Right atrium auricular region (tissue), 2 donors: ENCODE measurements at places on chromosomes 7 and 10. TPM values are rescaled to one million over a fixed set of nuclear protein-coding genes. Genes with fewer than 3 reads are reported as not detected.

Gene SFTPD
- total RNA-seq: 2.1 TPM

GRCh38 chr10:49120911-49121310 is 5.6 kb upstream of the VSTM4 start:
- no peak for DNase-seq
- no peak overlapping the region for H3K27ac ChIP-seq
- no peaks in the 10 kb centered on the region for H3K36me3 ChIP-seq
- H3K27me3 ChIP-seq: no peaks in the 10 kb centered on the region
- no peak overlapping the region for H3K4me3 ChIP-seq

Gene MOGAT3
- not detected for total RNA-seq

- no peaks in the 10 kb centered on the region for H3K36me3 ChIP-seq
- H3K27ac ChIP-seq: no peak overlapping the region
- no peak overlapping the region for H3K4me3 ChIP-seq
- H3K27me3 ChIP-seq: no peaks in the 10 kb centered on the region
- no peak for DNase-seq
Observed at GRCh38 chr7:71543396-71543795, 411.5 kb downstream of the GALNT17 start.

Gene PGAM2
- 680 TPM for total RNA-seq

Gene TCERG1L
- 0.12 TPM for total RNA-seq

Gene FKBP14
- 6.1 TPM for total RNA-seq

DNA sequence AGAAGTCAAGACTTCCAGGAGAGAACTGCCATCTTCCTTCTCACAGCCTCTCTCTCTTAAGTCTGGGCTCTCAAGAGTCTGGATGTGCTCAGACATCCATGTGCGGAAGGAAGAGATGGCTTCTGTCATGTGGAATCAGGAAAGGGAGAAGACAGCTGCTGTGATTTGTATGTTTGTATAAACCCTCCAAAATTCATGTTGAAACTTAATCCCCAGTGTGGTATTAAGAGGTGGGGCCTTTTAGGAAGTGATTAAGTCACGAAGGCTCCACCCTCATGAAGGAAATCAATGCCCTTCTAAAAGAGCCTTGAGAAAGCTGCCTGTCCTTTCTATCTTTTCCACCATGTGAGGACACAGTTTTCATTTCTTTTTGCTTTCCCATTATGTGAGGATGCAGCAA is 73.9 kb upstream of the PTN start:
- H3K4me1 ChIP-seq: peaks cover 11% of the 10 kb centered on the region
- no peak for DNase-seq
- no peak overlapping the region for H3K27ac ChIP-seq
- H3K27me3 ChIP-seq: no peaks in the 10 kb centered on the region

Gene PAPSS2
- 13.4 TPM for total RNA-seq

Gene RBM20
- 59.9 TPM for total RNA-seq

DNA sequence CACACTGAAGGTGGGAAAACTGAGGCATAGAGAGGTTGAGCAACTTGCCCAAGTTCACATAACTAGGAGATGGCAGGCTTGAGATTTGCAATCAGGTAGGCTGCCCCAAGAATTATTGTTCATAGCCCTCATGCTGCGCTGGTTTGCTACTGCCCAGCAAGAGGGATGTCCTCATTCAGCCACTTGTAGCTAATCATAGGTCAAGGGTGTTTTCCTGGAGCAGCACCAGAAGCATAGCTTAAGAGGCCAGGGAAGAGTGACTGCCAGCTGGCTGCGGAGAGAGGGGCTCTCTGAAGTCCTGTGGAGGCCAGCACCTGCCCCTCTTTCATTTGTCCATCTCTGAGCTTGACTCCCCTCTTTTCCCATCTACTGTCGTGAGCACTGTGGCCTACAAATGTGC is 15.0 kb downstream of the CDHR3 start:
- no peaks in the 10 kb centered on the region for H3K27me3 ChIP-seq
- H3K4me3 ChIP-seq: no peak overlapping the region
- no peaks in the 10 kb centered on the region for H3K4me1 ChIP-seq

GRCh38 chr7:43639858-43640491 is 57.1 kb downstream of the STK17A start:
- H3K27me3 ChIP-seq: no peaks in the 10 kb centered on the region
- H3K27ac ChIP-seq: peak overlapping the region; percentile 70
- H3K4me1 ChIP-seq: peaks cover 28% of the 10 kb centered on the region
- H3K4me3 ChIP-seq: no peak overlapping the region
- no peak for DNase-seq
- peaks cover 19% of the 10 kb centered on the region for H3K36me3 ChIP-seq

- no peaks in the 10 kb centered on the region for H3K4me1 ChIP-seq
- H3K36me3 ChIP-seq: no peaks in the 10 kb centered on the region
- no peak for DNase-seq
- H3K4me3 ChIP-seq: no peak overlapping the region
- no peaks in the 10 kb centered on the region for H3K27me3 ChIP-seq
Observed at GRCh38 chr10:26844396-26844975, 16.3 kb downstream of the ABI1 start.

Gene SPOCK2
- 19.3 TPM for total RNA-seq

Gene FAM25G
- total RNA-seq: not detected

GRCh38 chr7:47510192-47510591 is 71.7 kb downstream of the TNS3 start:
- no peaks in the 10 kb centered on the region for H3K36me3 ChIP-seq
- H3K27me3 ChIP-seq: no peaks in the 10 kb centered on the region
- no peak overlapping the region for H3K27ac ChIP-seq
- no peak for DNase-seq
- H3K4me1 ChIP-seq: peaks cover 45% of the 10 kb centered on the region

Gene MUC12
- not detected for total RNA-seq

Gene PNLIPRP3
- total RNA-seq: not detected

- no peak overlapping the region for H3K4me3 ChIP-seq
- H3K27me3 ChIP-seq: no peaks in the 10 kb centered on the region
- no peaks in the 10 kb centered on the region for H3K36me3 ChIP-seq
- no peak overlapping the region for H3K27ac ChIP-seq
Observed at GRCh38 chr10:94500063-94500462, 45.5 kb upstream of the HELLS start.

DNA sequence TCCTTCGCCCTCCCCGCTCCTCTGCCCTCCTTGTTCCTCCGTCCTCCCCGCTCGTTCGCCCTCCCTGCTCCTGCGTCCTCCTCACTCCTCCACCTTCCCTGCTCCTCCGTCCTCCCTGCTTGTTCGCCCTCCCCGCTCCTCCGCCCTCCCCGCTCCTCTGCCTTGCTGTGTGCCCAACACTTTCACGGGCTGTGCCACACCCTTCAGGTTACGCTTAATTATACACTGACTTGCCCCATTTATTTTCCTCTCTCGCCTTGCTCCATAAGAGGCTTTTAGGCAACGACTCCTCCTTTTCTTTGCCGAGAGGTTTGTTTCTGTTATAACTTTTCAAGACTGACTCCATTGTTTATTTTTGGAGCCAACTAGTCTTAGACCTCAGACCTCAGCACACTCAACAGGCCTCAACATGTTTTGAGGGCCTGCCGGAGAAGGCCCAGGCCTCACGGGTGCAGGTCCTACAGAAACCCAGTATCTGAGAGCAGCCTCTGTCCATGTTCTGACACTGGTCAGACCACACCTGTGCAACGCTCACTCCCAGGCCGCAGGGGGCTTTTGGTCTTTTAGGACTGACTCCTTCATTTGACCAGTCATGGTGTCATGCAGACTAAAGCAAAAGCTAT is 18.2 kb upstream of the PRKAG2 start:
- H3K4me1 ChIP-seq: peaks cover 7% of the 10 kb centered on the region
- DNase-seq: no peak
- no peak overlapping the region for H3K4me3 ChIP-seq
- no peaks in the 10 kb centered on the region for H3K27me3 ChIP-seq
- H3K36me3 ChIP-seq: no peaks in the 10 kb centered on the region

GRCh38 chr7:33764752-33765451 is 140.4 kb upstream of the BMPER start:
- H3K36me3 ChIP-seq: no peaks in the 10 kb centered on the region
- DNase-seq: no peak
- no peak overlapping the region for H3K4me3 ChIP-seq
- H3K4me1 ChIP-seq: no peaks in the 10 kb centered on the region
- H3K27ac ChIP-seq: peak overlapping the region; percentile 16
- no peaks in the 10 kb centered on the region for H3K27me3 ChIP-seq

DNA sequence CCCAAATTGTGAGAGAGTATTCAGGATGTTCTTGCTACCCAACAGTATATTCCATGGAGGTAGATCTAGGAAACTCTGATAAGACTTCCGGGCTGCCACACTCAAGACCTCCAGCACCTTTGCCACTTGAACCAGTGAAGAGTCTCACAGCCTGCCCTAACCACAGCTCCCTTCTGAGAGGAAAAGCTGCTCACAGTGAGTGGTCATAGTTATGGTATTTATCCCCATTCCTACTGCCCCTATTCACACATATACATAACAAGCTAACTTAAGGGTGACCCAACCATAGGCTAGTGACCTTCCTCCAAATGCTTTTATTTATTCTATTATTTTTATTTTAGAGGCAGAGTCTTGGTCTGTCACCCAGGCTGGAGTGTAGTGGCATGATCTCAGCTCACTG is 156.3 kb downstream of the PTEN start:
- no peak for DNase-seq
- no peaks in the 10 kb centered on the region for H3K4me1 ChIP-seq
- H3K27ac ChIP-seq: no peak overlapping the region
- no peaks in the 10 kb centered on the region for H3K36me3 ChIP-seq

DNA sequence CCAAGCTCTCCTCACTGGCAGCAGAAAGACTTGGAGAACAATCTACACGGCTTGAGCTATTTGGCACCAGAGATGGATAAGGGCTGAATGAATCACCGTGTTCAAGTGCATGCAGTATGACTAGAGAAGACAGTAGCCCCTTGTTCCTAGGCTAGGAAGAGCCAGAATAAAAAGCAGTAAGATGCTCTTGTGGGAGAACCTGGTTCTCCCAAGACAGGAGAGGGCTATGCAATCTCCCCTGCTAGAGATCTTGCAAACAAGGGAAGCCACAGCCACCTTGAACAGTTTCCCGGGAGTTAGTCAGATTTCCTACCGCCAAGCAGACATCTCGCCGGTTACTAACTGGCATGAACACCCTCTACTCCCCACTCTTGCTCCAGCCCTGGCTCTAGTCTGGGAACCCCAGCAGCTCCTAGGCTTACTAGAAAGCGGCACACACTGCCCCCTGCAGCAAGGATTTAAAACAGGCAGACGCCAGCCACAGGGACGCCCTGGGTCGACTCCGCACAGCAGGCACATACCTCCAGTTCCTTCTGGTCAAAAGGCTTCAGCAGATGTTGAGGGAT is 107.3 kb downstream of the SMURF1 start:
- DNase-seq: peak; percentile 76
- peaks cover 87% of the 10 kb centered on the region for H3K36me3 ChIP-seq
- no peaks in the 10 kb centered on the region for H3K27me3 ChIP-seq

GRCh38 chr7:101558742-101559325 is 70.3 kb downstream of the MYL10 start:
- H3K4me3 ChIP-seq: no peak overlapping the region
- H3K27me3 ChIP-seq: no peaks in the 10 kb centered on the region
- no peak overlapping the region for H3K27ac ChIP-seq
- DNase-seq: no peak
- H3K36me3 ChIP-seq: no peaks in the 10 kb centered on the region

- no peaks in the 10 kb centered on the region for H3K36me3 ChIP-seq
- H3K4me1 ChIP-seq: no peaks in the 10 kb centered on the region
- DNase-seq: no peak
- H3K27me3 ChIP-seq: no peaks in the 10 kb centered on the region
- H3K4me3 ChIP-seq: no peak overlapping the region
- H3K27ac ChIP-seq: no peak overlapping the region
Observed at GRCh38 chr7:32158751-32159745, 88.8 kb upstream of the PDE1C start.

Gene PRSS2
- total RNA-seq: 0.51 TPM

DNA sequence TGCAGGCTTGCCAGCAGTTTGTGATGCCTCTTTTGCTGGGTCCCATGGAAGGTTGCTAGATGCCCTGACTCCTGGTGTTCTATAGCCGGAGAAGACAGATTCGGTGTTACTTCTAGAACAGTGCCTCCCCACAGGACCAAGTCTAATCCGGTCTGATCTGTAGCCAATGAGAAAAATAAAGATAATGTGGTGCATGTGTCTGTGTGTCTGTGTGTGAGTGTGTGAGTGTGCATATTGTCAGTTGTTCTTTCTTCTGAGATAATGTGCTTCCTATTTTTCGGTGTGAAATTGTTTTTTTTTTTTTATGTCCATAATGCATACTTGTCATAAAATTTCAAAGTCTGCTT is 29.7 kb upstream of the ZNRF2 start:
- H3K36me3 ChIP-seq: no peaks in the 10 kb centered on the region
- no peak overlapping the region for H3K27ac ChIP-seq
- H3K4me1 ChIP-seq: peaks cover 16% of the 10 kb centered on the region
- no peak overlapping the region for H3K4me3 ChIP-seq

GRCh38 chr10:126872768-126873167 is 32.5 kb upstream of the DOCK1 start:
- H3K27ac ChIP-seq: no peak overlapping the region
- no peaks in the 10 kb centered on the region for H3K27me3 ChIP-seq
- no peak for DNase-seq
- H3K4me3 ChIP-seq: no peak overlapping the region

DNA sequence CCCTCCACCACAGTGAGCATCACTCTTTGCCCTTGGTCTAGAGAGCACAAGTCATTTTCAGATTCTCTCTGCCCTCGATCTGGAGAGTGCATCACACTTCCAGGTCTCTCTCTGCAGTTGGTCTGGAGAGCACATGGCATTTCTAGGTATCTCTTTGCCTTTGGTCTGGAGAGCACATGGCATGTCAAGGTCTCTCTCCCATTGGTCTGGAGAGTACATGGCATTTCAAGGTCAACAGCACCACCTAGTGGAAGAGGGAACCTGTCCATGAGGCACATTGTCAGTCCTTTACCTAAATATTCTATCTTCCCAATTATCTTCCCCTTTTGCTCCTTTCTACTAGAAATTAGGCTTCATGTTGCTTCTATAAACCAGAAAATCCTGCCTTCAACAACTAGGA is 1139.4 kb downstream of the XPNPEP1 start:
- no peaks in the 10 kb centered on the region for H3K4me1 ChIP-seq
- no peak overlapping the region for H3K27ac ChIP-seq
- no peak overlapping the region for H3K4me3 ChIP-seq
- H3K27me3 ChIP-seq: no peaks in the 10 kb centered on the region
- H3K36me3 ChIP-seq: no peaks in the 10 kb centered on the region

Gene KIAA1549
- total RNA-seq: 1.4 TPM

GRCh38 chr10:133180192-133180964 is 20.4 kb downstream of the KNDC1 start:
- no peaks in the 10 kb centered on the region for H3K27me3 ChIP-seq
- no peak overlapping the region for H3K27ac ChIP-seq
- H3K4me3 ChIP-seq: no peak overlapping the region

DNA sequence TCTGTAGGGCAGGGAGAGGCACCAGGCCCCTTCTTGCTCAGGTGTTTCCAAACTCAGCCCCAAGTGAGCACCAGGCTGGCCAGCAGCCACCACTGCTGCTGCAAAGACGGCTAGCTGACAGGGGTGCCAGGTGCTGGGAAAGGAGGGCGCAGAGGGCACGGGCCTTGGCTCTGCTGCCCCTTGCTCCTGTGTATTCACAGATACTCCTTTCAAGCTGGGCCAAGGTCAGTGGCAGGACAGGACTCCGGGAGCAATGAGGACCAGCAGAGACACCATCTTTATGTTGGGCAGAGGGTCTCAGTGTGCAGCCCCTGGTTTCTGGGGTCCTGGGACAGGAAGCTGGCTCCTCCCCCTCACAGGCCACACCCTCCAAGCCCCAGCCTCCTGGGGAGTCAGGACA is 110.1 kb downstream of the SMURF1 start:
- DNase-seq: peak; percentile 42
- no peaks in the 10 kb centered on the region for H3K27me3 ChIP-seq
- H3K27ac ChIP-seq: peak overlapping the region; percentile 33
- H3K4me3 ChIP-seq: no peak overlapping the region
- peaks cover 96% of the 10 kb centered on the region for H3K36me3 ChIP-seq

Gene ANKIB1
- 25.0 TPM for total RNA-seq

Gene PUS7
- 7.8 TPM for total RNA-seq

Gene LEP
- total RNA-seq: 0.22 TPM

GRCh38 chr7:34747867-34748727 is 90.1 kb downstream of the NPSR1 start:
- H3K27me3 ChIP-seq: no peaks in the 10 kb centered on the region
- H3K4me1 ChIP-seq: no peaks in the 10 kb centered on the region
- peak overlapping the region; percentile 63 for H3K27ac ChIP-seq
- no peak overlapping the region for H3K4me3 ChIP-seq
